ENCODE measurements at places on chromosomes 5 and 9. TPM values are rescaled to one million over a fixed set of nuclear protein-coding genes. Genes with fewer than 3 reads are reported as not detected.

DNA sequence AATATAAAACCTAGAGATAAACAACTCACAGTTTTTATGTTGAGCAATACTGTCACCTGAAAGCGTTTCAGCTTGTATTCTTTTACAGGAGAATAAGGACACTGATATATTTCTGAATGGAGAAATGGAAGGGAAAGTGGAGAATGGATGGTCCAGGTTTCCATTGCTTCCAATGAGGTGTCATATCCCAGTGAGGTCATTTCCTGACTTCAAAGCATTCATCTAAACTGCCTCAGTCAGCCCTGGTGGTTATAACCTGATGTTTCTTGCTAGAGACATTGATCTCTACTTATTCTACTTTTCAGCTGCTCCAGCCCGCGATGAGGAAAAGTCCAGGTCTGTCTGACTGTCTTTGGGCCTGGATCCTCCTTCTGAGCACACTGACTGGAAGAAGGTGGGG lies 2.6 kb downstream of the GABRA1 start:
- peaks cover 27% of the 10 kb centered on the region for H3K27me3 ChIP-seq
- H3K4me3 ChIP-seq, result no peak overlapping the region
- H3K36me3 ChIP-seq, result no peaks in the 10 kb centered on the region
- DNase-seq, result no peak
- no peak overlapping the region for H3K27ac ChIP-seq
- H3K4me1 ChIP-seq, result no peaks in the 10 kb centered on the region

- no peak overlapping the region for H3K27ac ChIP-seq
- no peaks in the 10 kb centered on the region for H3K4me1 ChIP-seq
- H3K36me3 ChIP-seq, result no peaks in the 10 kb centered on the region
- DNase-seq, result no peak
- H3K27me3 ChIP-seq, result no peaks in the 10 kb centered on the region
Observed at GRCh38 chr5:65366655-65367054, 115.1 kb downstream of the ADAMTS6 start.

GRCh38 chr5:59335544-59335943 lies 558.0 kb downstream of the PDE4D start:
- DNase-seq, result no peak
- no peak overlapping the region for H3K4me3 ChIP-seq
- no peaks in the 10 kb centered on the region for H3K36me3 ChIP-seq
- no peaks in the 10 kb centered on the region for H3K4me1 ChIP-seq

- H3K27ac ChIP-seq, result no peak overlapping the region
- no peaks in the 10 kb centered on the region for H3K4me1 ChIP-seq
- DNase-seq, result no peak
- no peaks in the 10 kb centered on the region for H3K27me3 ChIP-seq
- H3K36me3 ChIP-seq, result peaks cover 4% of the 10 kb centered on the region
Observed at GRCh38 chr5:172903790-172904189, 55.4 kb upstream of the RPL26L1 start.

GRCh38 chr9:93955111-93955980 lies at the start of gene BARX1:
TSS of gene BARX1 (minus strand) at chr9:93955355. CDS start at chr9:93955146, 209 bp downstream.
- peak; percentile 41 for DNase-seq
- H3K36me3 ChIP-seq, result no peaks in the 10 kb centered on the region
- H3K27me3 ChIP-seq, result peaks cover 73% of the 10 kb centered on the region
- peaks cover 48% of the 10 kb centered on the region for H3K4me1 ChIP-seq

GRCh38 chr9:19998153-19998552 lies 209.3 kb upstream of the SLC24A2 start:
- DNase-seq, result peak; percentile 43
- peak overlapping the region; percentile 85 for H3K27ac ChIP-seq
- no peak overlapping the region for H3K4me3 ChIP-seq
- H3K27me3 ChIP-seq, result no peaks in the 10 kb centered on the region
- peaks cover 45% of the 10 kb centered on the region for H3K4me1 ChIP-seq

GRCh38 chr5:152529440-152529839 lies 124.4 kb upstream of the NMUR2 start:
- no peaks in the 10 kb centered on the region for H3K36me3 ChIP-seq
- H3K27ac ChIP-seq, result no peak overlapping the region
- H3K4me1 ChIP-seq, result peaks cover 12% of the 10 kb centered on the region
- no peak for DNase-seq
- no peak overlapping the region for H3K4me3 ChIP-seq

GRCh38 chr9:127938298-127938690 lies 640 bp upstream of the DPM2 start:
- H3K4me1 ChIP-seq, result peaks cover 45% of the 10 kb centered on the region
- H3K27me3 ChIP-seq, result no peaks in the 10 kb centered on the region
- H3K36me3 ChIP-seq, result peaks cover 41% of the 10 kb centered on the region
- peak overlapping the region; percentile 47 for H3K4me3 ChIP-seq

GRCh38 chr9:83240671-83241070 lies 177.7 kb upstream of the RASEF start:
- H3K4me3 ChIP-seq, result no peak overlapping the region
- no peak overlapping the region for H3K27ac ChIP-seq
- H3K4me1 ChIP-seq, result no peaks in the 10 kb centered on the region
- DNase-seq, result no peak
- H3K27me3 ChIP-seq, result no peaks in the 10 kb centered on the region
- H3K36me3 ChIP-seq, result peaks cover 3% of the 10 kb centered on the region

GRCh38 chr9:38177680-38178079 lies 108.7 kb upstream of the SHB start:
- DNase-seq, result no peak
- peaks cover 2% of the 10 kb centered on the region for H3K27me3 ChIP-seq
- peaks cover 6% of the 10 kb centered on the region for H3K4me1 ChIP-seq
- no peak overlapping the region for H3K4me3 ChIP-seq
- no peaks in the 10 kb centered on the region for H3K36me3 ChIP-seq

GRCh38 chr9:70551801-70552200 lies 137.3 kb upstream of the KLF9 start:
- H3K27me3 ChIP-seq, result no peaks in the 10 kb centered on the region
- H3K4me3 ChIP-seq, result no peak overlapping the region
- no peak for DNase-seq

- H3K27me3 ChIP-seq, result no peaks in the 10 kb centered on the region
- peaks cover 1% of the 10 kb centered on the region for H3K36me3 ChIP-seq
- no peak for DNase-seq
- no peaks in the 10 kb centered on the region for H3K4me1 ChIP-seq
- H3K4me3 ChIP-seq, result no peak overlapping the region
Observed at GRCh38 chr9:123389698-123390097, 33.7 kb downstream of the CRB2 start.

- H3K27me3 ChIP-seq, result no peaks in the 10 kb centered on the region
- no peaks in the 10 kb centered on the region for H3K4me1 ChIP-seq
- DNase-seq, result no peak
- no peak overlapping the region for H3K27ac ChIP-seq
- no peak overlapping the region for H3K4me3 ChIP-seq
- no peaks in the 10 kb centered on the region for H3K36me3 ChIP-seq
Observed at GRCh38 chr9:12702160-12702758, 9.1 kb downstream of the TYRP1 start.

DNA sequence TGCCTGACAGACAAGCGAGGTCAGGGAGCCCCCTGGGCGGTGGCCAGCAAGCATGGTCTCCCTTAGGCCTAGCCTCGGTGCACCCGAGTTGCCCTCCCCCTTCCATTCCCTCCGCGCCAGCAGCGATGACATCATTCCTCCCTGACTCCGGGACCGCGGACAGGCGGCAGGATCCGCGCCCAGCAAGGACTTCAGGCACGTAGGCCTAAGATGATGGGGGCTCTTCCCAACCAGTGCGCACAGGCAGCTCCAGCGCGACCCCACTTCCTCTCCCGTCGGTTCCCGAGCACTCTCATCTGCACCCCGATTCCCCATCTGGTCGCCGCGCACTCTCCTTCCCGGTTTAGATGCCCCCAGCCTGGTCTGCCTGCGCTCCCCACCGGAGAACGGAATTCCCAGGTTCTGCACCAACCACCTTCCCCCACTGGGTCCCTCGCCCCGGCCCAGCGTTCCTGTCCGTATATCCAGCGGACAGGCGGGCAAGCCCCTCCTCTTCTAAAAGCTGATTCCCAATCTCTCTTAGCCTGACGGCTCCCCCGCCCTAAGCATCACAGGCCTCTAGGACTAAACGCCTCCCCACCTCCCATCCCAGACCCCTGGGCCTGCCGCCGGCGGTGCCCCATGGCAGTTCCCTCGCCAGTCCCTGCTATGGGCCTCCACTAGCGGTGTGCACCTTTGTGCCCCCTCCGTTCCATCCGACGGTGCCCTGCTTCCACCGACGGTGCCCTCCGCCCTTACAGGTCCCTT lies 931 bp downstream of the FAM219A start:
- H3K36me3 ChIP-seq, result no peaks in the 10 kb centered on the region
- peak; percentile 36 for DNase-seq
- no peak overlapping the region for H3K27ac ChIP-seq
- peaks cover 40% of the 10 kb centered on the region for H3K4me1 ChIP-seq

DNA sequence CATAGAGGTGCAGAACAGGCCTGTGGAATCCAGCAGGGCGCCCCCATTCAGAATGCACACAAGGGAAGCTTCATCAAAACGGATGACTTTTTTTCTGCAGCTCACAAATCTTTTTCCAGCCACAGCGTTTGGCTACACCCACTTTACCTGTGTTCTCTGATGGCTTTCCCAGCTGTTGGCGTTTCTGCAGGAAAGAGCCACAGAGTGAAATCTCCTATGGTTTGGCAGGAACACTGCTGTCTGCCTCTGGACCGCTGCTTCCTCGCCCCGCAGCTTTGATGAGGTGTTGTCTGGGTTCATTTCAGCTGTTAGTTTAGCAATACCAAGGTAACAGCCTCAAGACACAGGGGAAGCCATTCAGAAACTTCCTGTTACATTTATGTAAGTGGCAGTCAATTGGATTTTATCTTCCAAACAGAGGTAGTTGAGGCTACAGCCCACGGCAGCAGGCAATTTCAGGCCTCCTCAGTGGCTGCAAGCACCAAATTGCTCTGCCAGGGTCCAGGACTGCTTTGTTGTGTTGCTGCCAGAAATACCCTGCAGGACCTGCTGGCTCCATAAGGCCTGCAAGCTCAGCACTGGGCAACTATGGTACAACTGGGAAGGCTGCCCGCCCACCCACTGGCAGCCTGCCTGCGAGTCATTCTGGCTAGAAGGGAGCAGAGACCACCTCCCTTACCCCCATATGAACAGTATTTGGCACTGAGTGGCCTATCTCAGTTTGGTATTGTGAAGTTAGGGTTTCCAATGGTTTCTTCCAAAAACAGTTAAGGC lies 96.7 kb downstream of the MVB12B start:
- H3K4me3 ChIP-seq, result no peak overlapping the region
- H3K27me3 ChIP-seq, result no peaks in the 10 kb centered on the region
- H3K4me1 ChIP-seq, result peaks cover 21% of the 10 kb centered on the region
- H3K27ac ChIP-seq, result no peak overlapping the region
- no peaks in the 10 kb centered on the region for H3K36me3 ChIP-seq

DNA sequence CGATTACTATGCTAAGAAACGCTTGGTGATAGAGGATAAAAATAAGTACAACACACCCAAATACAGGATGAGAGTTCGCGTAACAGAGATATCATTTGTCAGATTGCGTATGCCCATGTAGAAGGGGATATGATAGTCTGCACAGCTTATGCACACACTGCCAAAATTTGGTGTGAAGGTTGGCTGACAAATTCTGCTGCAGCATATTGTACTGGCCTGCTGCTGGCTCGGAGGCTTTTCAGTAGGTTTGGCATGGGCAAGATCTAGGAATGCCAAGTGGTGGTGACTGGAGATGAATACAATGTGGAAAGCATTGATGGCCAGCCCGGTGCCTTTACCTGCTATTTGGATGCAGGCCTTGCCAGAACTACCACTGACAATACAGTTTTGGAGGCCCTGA lies 208.4 kb downstream of the PDZD2 start:
- H3K4me1 ChIP-seq, result no peaks in the 10 kb centered on the region
- H3K27ac ChIP-seq, result no peak overlapping the region
- H3K27me3 ChIP-seq, result no peaks in the 10 kb centered on the region
- no peak for DNase-seq
- H3K36me3 ChIP-seq, result no peaks in the 10 kb centered on the region

GRCh38 chr9:121153642-121154041 lies 48.0 kb downstream of the RAB14 start:
- DNase-seq, result no peak
- H3K4me1 ChIP-seq, result peaks cover 24% of the 10 kb centered on the region
- H3K4me3 ChIP-seq, result no peak overlapping the region
- no peaks in the 10 kb centered on the region for H3K27me3 ChIP-seq
- no peak overlapping the region for H3K27ac ChIP-seq

GRCh38 chr9:111805830-111806241 lies 11.1 kb upstream of the SHOC1 start:
- peaks cover 32% of the 10 kb centered on the region for H3K4me1 ChIP-seq
- H3K27ac ChIP-seq, result no peak overlapping the region
- H3K36me3 ChIP-seq, result no peaks in the 10 kb centered on the region
- no peaks in the 10 kb centered on the region for H3K27me3 ChIP-seq
- no peak for DNase-seq

GRCh38 chr5:147751156-147751830 lies 31.2 kb downstream of the JAKMIP2 start:
- H3K27ac ChIP-seq, result no peak overlapping the region
- H3K27me3 ChIP-seq, result peaks cover 2% of the 10 kb centered on the region
- no peak for DNase-seq
- H3K4me1 ChIP-seq, result no peaks in the 10 kb centered on the region
- no peaks in the 10 kb centered on the region for H3K36me3 ChIP-seq

- H3K27me3 ChIP-seq, result no peaks in the 10 kb centered on the region
- H3K4me1 ChIP-seq, result peaks cover 83% of the 10 kb centered on the region
- H3K4me3 ChIP-seq, result peak overlapping the region; percentile 1
- H3K36me3 ChIP-seq, result no peaks in the 10 kb centered on the region
- peak overlapping the region; percentile 92 for H3K27ac ChIP-seq
- peak; percentile 85 for DNase-seq
Observed at GRCh38 chr5:40486437-40487275, 193.1 kb upstream of the PTGER4 start.

DNA sequence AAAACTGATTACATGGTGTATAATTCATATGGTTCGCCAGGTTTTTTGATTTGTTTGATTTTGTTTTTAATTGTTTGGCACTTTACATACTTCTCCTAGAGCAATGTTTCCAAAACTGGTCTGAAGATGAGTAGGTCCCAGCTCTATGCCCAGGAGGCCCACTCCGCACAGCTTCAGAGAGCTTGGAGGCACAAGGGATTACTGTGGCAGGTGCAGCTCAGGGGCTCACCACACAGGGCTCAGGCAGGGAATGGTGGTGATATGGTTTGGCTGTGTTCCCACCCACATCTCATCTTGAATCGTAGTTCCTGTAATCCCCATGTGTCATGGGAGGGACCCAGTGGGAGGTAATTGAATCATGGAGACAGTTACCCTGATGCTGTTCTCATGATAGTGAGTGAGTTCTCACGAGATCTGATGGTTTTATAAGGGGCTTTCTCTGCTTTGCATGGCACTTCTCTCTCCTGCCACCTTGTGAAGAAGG lies 296.6 kb downstream of the MED10 start:
- H3K27ac ChIP-seq, result no peak overlapping the region
- no peaks in the 10 kb centered on the region for H3K4me1 ChIP-seq
- no peaks in the 10 kb centered on the region for H3K27me3 ChIP-seq
- no peaks in the 10 kb centered on the region for H3K36me3 ChIP-seq
- no peak overlapping the region for H3K4me3 ChIP-seq
- DNase-seq, result no peak

Gene CDC25C
- 26.6 TPM for total RNA-seq

Gene FAM221B
- total RNA-seq, result not detected

Gene PIP5KL1
- 1.1 TPM for total RNA-seq

Gene CCL27
- total RNA-seq, result 0.69 TPM

Gene SLC1A3
- total RNA-seq, result 0.86 TPM

Gene ADAMTSL2
- total RNA-seq, result 0.14 TPM

Gene FOXD4
- total RNA-seq, result not detected

All from activated naive CD4-positive, alpha-beta T cell treated with anti-CD3 and anti-CD28 coated beads for 36 hours (primary cell).